ENCODE measurements at places on chromosomes 1 and 21.

- DNase-seq: no peak
These were observed 5.3 kb downstream of the CREG1 start for GRCh38 chr1:167548059-167548932.

DNA sequence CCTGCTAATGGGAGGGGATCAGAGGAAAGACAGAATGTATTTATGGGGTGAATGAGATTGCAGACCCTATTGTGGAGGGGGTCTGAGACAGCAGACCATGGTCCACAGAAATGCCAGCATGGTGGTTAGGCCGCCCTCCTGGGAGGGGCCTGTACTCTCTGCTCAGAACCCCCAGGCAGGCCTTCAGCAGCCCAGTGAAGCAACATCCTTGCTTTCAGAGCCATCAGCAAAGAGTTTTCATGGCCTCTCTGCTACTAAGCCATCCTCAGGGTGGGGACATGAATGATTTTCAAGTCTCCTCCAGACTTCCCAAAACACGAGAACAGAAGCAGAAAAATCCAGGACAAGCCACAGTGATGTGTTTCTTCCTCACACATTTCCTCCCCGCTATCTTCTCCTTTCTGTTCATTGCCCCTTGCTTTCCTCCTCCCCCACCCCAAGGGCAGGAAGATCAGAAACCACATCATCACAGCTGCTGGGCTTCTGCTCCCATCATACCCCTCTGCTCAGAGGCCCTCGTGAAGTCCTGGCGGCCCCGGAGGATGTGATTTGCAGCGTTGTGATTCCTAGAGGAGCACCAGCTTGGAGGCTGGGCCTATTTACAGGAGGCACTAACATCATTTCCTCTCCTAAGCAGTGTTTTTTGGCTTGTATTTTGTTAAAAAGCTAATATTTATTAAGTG, 48.0 kb downstream of the ABCA4 start:
- no peak for DNase-seq

GRCh38 chr1:115545096-115545720, 96.6 kb upstream of the VANGL1 start:
- DNase-seq: no peak

DNA sequence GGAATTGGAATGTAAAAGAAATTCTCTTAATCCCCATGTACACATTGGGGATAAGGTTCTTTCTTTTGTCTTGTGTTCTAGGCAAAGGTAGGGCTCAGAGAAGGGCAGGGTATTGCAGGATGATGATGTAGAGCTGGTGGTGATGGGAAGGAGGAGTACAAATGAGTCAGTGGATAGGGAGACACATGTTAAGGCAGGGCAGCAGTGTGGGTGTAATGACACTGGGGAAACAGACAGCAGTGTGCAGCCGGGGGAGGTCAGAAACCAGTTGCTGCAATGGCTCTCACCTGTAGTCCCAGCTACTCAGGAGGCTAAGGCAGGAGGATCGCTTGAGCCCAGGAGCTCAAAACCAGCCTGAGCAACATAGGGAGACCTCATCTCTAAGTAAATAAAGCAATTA, 5.1 kb downstream of the NLRP3 start:
- DNase-seq: no peak

DNA sequence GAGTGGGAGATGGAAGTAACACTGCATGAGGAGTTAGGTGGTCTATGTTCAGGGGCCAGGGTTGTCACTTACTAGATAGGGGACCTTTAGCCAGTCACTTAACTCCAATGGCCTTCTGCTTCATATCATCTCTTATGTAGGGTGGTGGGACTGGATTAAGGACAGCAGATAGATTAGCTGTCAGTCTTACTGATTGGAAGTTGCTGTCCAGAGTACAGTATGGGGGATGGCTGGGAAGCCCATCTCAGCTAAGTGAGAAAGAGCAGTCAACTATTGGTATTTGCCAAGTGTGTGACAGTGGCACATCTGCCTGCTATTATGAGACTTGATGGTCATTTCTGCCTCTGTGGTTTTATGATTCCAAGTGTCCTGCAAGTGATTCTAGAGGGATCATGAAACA, 130.9 kb downstream of the FGGY start:
- DNase-seq: no peak

DNA sequence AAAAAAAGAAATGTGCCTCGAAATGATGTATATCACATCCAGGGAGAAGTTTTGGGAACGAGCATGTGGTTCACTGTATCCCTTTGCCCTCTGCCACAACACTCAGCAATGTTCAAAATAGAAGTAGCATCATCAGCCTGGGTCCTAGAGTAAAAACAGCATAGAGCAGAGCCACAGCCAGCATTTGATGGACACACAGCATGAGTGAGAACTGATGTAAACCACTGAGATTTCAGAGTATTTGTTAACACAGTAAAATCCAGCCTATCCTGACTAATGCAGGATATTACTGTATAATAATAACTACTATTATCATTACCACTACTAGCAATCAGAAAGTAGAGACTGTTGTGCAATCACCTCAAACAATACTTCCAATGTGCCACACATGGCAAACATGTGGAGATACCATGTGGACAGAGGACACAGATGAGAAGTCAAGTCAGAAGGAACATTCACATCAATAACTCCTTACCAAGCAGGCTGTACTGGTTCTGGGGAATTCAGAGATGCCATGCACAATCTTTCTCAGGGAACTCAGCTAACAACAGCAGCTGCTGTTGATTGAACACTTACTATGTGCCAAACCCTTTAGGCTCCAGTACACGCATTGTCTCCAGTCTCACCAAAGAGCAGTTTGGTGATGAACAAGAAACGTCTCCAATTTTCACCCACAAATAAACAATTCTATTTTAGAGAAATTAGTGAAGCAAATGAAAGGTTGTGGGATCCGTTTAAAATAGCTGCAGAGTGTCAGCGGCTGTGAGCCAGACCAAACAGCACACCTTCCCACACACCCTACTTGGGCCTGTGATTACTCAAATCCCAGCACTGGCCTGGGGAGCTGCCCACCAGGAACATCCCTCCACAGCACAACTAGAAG, 16.6 kb upstream of the GFI1 start:
- no peak for DNase-seq

DNA sequence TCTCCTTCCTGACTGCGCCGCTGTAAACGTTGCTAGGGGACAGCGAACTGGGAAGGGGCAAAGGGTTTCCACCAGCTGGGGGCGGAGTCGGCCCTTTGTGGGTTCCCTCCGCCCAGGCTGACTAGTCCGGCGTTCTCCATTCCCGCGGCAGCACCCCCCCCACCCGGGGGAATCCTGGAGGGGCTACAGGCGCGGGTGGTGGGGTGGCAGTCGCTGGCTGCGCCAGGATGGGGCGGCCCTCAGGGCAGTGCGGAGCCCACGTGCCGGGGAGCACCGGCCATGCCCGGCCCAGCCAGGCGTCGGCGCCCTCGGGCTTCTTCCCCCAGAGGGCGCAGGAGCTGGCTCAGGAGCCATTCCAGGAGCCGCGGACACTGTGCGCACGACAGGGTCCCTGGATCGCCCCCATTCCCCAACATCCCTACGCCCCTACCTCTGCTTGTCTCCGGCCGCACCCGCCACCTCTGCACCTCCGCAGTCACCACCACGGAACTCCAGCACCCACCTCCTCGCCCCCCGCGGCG, 476 bp downstream of the BATF3 start:
- DNase-seq: peak; percentile 32

DNA sequence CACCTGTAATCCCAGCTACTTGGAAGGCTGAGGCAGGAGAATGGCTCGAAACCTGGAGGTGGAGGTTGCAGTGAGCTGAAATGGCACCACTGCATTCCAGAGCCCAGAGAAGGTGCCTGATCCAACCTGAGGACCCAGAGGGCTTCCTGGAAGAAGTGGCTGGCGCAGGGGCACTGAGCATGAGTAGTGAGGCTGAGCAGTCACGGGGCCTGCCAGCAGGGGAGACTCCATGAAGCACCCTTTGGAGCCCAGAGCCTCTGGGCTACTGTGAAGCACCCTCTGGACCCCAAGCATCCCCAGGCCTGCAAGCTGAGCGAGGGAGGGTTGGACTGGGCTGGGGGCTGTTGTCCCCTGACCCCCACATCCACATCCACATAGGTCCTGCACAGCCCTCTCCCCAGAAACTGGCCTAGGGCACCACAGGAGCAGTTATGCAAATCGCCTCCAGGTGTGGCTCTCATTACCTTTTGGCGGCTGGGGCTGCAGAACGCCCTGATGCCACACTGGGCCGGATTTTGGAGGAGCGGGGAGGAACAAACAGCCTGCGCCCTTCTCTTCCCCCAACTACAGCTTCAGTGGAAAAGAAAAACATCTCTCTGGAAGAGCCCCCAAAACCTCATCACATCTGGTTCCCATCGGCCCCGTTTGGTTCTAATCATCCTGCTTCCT, 78.2 kb upstream of the TARDBP start:
- no peak for DNase-seq

DNA sequence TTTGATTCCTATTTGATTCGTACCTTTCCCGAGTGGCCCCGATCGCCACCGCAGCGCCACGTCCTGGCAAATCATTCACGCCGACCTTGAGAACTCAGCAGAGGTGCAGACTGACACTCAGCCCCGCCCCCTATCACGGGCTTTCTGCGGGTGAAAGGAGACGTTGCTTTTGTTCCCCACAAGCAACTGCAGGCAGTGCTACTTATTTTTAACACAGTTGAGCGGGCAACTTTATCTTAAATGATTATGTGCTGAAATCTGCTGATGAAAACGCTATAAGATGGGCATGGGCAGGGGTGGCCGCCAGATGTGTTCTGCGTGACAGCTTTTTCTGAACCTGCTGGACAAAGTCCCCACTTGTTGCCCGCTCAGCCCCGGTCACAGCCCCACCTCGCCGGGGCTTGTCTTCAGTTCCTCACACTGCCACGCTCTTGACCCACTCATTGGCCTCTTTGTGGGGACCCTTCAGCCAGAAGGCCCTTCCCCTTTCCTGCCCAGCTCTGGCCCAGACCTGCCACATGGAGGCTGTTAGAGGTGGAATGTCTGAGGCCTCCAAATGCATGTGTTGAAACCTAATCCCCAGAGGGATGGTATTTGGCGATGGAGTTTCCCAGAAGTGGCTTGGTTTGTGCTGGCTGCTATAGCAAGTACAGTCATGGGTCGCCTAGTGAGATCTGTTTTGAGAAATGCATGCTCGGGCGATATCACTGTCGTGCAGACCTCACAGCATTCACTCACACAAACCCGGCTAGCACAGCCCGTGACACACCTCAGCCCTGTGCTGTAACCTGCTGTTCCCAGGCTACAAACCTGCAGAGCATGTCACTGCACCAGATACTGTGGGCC, 15.7 kb upstream of the PDXK start:
- no peak for DNase-seq

- no peak for DNase-seq
These were observed 9.1 kb upstream of the SLC19A1 start for GRCh38 chr21:45551316-45551715.

DNA sequence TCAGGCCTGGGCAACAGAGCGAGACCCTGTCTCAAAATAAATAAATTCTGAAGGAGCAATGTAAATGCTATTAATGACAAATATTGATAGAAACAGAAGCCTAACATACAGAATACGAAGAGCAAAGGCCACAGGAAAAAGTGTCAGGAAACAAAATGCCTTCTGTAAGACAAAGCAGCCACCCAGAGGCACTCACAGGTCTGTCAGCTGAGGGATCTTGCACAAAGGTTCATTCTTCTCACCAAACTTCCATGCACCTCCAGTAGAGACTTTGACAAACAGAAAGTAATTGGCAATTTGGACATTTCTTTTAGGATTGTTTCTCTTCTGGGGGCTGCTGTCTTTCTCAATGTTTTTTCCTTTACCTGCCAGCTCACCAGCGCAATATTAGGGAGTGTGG, 1.2 kb upstream of the ALDH9A1 start:
- no peak for DNase-seq

DNA sequence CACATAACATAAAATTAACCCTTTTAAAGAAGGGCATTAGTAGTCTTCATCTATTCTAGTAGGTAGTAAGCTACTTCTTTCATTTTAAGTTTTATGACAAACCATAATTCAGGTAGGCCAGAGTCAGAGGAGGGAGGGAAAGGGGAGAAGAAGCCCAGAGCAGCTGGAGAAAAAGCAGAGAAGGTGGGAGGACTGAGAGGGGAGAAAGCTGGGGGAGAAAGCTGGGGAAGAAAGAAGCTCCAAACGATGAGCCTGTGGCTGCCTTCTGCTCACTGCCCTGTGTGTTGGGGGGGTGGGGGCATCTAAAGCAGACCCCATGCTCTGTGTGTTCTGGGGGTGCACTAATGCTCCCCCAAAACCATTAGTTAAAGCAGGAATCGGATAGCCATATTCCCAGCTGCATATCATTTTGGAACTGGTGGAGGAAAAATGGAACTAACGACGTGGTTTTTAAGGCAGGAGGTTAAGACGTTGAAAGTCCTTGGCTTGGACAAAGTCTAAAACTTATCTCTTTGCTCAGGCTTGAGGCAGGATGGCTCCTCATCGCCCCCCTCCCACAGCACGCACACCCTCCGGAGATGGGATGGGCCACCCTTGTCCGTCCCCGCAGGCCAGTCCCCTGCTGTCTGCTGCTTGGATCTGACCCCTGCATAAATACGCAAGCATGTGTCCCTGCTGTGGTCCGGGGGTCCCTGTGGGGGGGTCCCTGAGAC, 184.2 kb downstream of the DYRK1A start:
- no peak for DNase-seq

DNA sequence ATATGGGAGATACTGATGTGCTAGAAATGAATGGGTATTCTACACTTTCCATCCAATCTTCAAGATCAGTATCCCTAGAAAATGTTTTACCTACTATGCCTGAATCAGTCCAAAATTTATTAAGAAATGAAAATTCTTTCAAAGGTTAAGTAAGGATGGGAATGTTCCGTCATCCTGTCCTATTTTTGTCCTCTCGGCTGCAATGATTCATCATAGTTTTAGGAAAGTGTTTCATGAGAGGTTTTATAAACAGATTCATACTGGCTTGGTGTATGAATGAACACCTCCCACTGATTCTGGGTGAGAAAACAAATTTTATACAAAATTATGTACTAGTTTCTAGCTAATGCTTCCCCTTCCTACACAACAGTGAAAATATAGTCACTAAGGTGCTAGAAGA, 504.6 kb upstream of the NR5A2 start:
- no peak for DNase-seq

- no peak for DNase-seq
These were observed 10.8 kb downstream of the S1PR1 start for GRCh38 chr1:101247404-101248287.

- no peak for DNase-seq
These were observed 13.7 kb downstream of the TLR5 start for GRCh38 chr1:223129229-223129901.

DNA sequence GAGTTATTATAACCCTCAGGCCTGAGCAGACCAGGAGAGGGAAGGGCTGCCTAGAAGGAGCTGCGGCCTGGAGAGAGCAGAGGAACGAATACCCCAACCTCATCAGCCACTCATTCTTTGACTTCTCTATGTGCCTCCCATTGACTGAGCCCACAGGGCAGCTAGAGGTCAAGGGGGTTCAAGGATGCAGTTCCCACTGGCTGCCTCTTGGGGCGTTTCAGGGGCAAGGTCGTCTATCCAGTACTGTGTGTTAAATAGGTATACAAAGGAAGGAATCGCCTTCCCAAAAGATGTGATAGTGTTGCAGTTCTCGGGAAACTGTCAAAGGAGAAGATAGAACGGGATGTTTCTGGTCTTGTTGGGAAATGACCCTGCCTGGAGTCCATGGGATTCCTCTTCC, 250.6 kb downstream of the PRDM2 start:
- DNase-seq: no peak

GRCh38 chr1:247402120-247402675, 13.8 kb upstream of the NLRP3 start:
- no peak for DNase-seq
